ENCODE measurements at places on chromosomes 5 and 9.
A peak's percentile ranks its signal among the peaks of the same experiment; 100 is the strongest.

DNA sequence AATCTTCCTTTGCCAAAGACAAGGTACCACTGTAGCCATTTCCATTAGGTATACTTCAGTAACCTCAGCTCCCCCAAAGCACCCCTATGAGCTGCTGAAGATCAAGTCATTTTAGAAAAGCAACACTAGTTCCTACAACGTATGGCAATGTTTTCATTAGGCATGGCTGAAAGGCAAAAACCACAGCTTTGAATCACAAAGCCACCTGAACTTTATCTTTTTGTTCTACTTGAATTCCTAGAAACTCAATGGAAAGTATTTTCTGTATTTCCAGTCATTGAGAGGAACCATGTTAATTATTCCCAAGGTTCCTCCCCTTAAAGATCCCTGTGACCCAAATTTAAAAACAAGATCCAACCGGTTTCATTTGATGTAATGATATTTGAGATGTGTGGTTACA is 152.1 kb downstream of the EFNA5 start:
- no peak for DNase-seq

GRCh38 chr5:25414742-25415141 is 770.0 kb upstream of the CDH10 start:
- peak; percentile 65 for DNase-seq

GRCh38 chr5:31106691-31107090 is 86.8 kb upstream of the CDH6 start:
- no peak for DNase-seq

DNA sequence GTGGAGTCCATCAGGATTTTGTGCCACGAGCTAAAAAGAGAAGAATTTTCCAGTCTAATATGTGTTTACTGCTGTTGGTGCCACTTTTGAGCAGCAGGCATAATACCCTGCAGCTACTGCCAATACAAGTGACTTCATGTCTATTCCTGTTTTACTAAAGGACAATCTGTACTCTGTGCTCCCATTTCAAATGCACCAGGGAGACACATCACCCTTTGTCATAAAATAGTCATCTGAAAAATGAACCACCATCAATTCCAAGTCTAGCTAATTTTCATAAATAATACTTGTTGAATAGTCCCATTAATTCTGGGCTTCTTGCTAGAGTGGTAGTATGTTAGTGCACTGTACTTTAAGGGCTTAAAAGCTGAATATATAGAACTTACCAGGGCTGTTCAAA is 8.9 kb upstream of the PKD2L2 start:
- no peak for DNase-seq

DNA sequence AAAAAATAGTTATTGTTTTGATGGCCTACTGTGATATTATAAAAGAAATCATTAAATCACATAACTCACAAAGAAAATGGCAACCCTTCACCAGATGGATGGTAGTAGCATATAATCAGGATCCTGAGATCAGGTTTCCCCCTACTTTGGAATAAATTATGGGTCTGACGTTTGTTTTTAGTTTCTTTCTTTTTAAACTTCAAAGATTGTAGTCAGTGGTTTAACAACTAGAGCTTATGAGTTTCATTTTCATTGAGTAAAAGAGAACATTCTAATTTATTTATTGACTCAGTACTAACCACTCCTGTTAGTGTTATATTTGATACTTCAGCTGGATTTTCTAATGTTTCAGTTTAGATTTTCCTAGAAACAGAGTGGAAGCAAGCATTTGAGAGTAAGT is 218.0 kb upstream of the PCSK5 start:
- no peak for DNase-seq

DNA sequence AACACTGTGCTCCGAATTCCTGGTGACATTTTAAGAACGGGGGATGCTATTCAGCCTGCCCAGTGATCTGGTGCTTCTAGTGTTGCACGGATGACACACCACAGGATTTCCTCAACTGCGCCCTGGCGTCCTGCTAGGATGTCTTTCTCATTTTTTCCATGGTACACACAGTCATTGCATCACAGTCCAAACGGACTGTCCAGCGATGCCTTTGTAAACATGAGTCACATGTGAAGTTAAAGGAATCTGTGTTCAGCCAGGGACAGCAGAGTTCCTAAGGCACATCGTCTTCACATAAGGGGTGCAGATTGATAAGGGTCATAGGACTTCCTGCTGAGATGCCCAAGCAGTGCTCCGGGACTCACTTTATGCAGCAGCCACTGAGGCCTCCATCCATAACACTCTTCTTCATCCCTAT is 9.3 kb upstream of the PTPN3 start:
- peak; percentile 79 for DNase-seq

- no peak for DNase-seq
Observed at GRCh38 chr5:52804981-52805380, 17.3 kb downstream of the ITGA1 start.

DNA sequence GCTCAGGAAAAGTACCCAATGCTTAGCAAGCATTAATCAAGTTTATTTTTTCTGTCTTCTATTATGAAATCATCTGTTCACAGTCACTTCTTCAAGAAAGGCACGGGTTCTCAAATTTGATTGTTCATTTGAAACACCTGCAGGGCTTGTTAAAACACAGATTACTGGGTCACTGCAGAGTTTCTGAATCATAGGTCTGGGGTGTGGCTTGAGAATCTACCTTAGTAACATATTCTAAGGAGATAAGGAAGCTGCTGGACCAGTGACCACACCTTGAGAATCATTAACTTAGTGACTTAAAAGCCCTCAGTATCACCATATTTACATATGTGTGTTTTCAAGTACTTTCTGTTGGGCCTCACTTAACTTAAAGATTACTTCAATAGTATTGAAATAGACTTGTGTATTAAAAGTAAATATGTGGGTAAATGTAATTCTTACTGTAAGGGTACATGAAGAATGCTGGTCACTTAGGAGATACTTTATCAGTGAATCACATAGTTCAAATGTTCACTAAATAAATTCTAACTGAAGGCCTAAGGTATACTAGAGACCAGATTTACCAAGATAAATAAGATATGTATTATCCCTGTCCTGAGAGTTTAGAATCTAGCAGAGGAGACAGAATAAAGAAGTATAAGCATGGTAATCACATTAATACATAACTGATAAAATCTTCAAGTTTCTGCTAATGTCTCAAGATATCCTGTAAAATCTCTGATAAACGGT is 1342.1 kb upstream of the C9orf72 start:
- DNase-seq: no peak

DNA sequence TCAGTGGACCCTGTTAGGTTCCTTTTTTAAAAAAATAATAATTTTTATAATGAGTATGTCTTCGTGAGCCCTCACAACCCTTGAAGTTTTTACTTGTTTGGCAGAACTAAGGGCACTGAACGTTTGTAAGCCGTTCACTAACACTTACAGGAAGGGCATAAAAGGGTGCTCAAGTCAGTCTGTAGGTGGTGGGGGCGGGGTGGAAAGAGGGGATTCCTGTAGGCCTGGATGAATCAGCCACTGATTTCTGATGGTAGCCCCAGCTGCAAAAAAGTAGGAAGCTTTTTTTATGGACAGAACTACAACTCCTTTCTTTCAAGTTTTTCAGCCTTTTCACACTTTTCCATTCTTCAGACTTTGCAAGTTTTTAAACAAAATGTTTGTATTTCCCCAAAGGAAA is 35.8 kb downstream of the PIK3R1 start:
- no peak for DNase-seq

- DNase-seq: no peak
Observed at GRCh38 chr9:76608575-76609273, 149.7 kb downstream of the GCNT1 start.

GRCh38 chr5:109479260-109479860 is 69.6 kb upstream of the PJA2 start:
- no peak for DNase-seq

DNA sequence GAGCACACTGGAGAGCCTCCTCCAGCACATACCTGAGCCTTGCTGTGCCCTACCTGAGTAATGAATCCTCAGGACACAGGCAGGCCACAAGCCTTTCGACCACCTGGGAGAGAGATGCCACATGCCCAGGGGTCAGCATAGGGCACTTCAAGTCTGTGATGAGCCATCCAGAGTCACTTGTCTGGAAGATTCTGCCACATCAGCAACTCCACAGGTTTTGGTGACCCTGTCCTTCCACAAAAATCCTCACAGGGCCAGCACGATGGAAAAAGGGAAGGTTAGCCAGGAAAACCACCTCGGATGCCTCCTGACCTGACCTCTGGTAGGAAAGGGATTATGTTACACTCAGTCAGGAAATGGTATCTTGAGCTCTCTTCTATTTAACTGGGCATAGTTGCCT is 46.8 kb downstream of the FRMD3 start:
- no peak for DNase-seq

GRCh38 chr5:170662966-170663365 is 120.6 kb upstream of the GABRP start:
- no peak for DNase-seq

DNA sequence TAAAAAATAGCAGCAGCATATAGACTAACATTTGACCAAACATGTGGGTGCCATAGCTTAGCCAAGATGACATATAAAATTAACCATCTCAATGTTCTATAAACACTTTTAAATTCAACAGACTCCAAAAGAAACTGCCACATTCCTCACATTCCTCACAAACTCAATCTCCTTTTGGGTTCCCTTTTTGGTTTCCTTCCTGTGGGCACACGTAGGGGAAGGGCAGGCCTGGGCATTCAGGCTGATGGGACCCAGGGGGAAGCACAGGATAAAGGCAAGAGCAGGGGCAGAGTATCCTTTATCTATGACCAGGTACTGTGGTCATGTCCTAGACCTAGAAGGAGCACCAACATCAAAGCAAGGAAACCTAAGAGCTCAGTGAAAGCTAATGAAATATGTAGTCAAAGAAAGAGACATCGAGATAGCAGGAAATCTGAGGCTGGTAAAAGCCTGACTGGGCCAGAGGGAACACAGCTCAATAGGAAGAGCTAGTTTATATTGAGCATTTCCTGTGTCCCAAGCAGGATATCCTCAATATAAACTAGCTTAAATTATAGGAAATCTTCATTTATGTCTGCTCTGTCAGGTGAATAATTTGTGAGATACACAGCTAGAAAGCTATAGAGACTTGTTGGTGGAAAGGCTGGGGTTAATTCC is 13.6 kb upstream of the ERAP1 start:
- peak; percentile 24 for DNase-seq

GRCh38 chr9:136532799-136533774 is 12.8 kb downstream of the NOTCH1 start:
- DNase-seq: no peak

- no peak for DNase-seq
Observed at GRCh38 chr9:223152-223551, 8.5 kb downstream of the DOCK8 start.

DNA sequence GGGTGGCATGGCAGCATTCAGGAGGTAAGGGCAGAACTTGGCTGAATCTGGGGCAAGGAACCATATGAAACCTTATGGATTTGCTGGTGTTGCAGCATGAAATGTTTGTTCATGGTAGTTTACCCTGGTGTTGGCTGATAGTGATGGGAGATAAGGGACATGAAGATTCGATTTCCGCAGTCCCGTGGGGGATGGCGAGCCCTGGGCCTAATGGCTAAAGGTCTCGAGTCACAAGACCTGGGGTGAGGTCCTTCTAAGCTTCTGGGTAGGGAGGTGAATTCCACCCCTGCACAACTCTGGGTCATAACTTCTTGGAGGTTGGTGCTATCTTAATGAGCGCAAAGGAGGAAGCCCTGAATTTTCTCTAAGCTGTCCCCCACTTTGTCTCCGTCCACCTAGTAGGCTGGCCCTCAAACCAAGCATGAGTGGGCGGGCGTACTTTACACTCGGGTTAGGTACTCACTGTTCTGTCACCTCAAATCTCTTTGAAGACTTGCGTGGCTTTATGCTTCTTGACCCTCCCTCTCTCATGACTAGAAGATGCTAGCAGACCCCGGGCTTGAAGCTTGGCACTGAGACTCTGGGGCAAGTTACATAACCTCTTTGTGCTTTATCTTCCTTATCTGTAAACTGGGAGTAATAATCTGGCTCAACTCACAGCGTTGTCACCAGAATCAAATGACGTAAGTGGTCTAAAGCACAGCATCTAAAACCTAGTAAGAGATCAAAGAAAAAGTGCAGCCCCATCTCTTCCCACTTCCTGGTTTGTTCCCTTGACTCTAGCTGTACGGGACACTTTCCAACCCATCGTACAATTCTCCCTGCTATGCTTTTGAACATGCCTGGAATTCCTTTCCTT is 72.5 kb downstream of the BASP1 start:
- DNase-seq: no peak

GRCh38 chr5:159105145-159106053 is 5.7 kb upstream of the EBF1 start:
- DNase-seq: no peak

DNA sequence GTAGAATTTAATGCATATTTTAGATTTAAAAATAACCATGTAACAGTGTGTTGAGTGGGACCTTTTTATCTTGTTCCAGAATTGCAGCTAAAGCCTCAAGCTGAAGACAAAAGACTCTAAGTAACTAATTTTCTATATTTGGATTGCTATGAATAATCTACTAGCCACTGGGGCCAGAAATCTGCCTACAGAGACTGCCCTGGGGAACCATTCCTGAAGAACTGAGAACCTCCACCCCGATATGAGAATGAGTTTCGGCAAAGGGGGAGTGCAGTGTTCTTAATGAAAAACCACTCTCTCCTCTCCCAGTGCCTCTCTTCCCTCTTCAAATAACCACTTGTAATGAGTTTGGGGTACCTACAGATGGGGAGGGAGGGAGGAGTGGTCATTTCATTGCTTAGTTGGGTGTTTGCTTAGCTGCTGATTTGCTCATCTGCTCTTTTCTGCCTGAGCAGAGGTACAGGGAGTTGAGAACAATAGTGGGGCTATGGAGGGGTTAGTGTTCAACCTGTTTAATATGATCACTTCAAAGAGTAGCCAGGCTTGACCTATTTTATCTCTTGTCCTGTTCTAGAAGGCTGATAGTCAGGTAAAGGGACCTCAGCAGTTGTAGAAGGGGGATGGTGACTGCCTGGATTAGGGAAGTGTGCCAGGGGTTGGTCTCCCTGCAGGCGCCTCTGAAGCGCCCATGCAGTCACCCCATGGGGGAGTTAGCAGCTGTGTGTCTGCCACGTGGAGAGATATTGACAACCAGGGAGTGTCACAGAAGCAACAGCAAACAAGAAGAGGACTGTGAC is 47.7 kb downstream of the ATG10 start:
- no peak for DNase-seq

DNA sequence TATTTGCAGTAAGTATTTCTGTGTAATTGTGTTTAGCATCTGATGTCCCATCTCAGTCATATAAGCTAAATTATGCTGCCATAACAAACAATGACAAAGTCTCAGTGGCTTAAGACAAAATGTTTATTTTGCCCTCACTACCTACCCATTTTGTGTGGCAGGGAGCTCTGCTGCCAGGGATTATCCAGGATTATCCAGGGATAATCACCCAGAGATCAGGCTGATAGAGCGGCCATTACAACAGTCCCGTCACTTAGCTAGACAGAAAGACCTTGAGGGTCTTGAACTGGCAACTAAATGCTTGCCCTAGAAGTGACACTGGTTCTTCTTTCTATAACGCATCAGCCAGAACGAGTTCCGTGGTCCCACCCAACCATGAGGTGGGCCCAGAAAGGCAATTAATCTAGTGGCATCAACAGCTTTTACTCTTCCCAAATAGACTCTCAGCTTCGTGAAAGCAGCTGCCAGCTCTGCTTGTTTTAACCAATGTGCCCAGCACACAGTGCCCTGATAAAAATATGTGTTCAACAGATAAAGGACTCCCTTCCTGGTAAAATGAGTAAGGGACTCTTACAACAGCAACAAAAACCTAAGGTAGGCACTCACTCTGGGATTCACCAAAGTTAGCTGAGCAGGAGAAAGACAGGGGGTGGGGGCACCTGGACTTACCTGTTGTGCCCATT is 22.8 kb downstream of the CCDC69 start:
- no peak for DNase-seq

GRCh38 chr5:60972231-60972630 is 27.2 kb downstream of the NDUFAF2 start:
- no peak for DNase-seq

Measured in HS-5 (cell line).